ENCODE measurements at places on chromosomes 1 and 21.
A peak's percentile ranks its signal among the peaks of the same experiment; 100 is the strongest.

DNA sequence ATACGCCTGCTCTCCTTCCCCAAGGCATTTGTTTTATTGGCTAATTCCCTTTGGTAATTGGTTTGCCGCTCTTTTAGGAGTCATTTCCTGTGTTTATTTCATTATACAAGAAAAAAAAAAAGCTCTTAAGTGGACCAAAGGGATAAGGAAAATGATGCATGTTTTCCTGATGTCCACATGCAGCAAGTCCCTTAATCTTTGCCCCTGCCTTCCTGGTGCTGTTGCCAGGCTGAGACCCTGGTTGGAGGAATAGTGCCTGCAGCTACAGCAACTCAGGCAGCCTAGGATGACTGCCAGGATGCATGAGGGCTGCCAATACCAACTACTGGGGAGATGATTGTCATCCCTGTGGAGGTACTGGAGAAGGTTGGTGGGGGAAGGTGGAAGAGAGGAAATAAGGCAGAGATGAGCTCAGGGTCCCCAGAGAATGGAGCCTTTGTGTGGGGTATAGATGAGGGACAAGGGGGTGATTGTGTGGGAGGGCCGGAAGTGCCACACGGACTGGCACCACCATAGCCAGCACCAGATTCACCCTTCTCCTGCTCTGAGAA, 6.1 kb upstream of the GATAD2B start:
- DNase-seq = no peak

GRCh38 chr1:53369034-53369750, 41.3 kb upstream of the LRP8 start:
- peak; percentile 17 for DNase-seq

DNA sequence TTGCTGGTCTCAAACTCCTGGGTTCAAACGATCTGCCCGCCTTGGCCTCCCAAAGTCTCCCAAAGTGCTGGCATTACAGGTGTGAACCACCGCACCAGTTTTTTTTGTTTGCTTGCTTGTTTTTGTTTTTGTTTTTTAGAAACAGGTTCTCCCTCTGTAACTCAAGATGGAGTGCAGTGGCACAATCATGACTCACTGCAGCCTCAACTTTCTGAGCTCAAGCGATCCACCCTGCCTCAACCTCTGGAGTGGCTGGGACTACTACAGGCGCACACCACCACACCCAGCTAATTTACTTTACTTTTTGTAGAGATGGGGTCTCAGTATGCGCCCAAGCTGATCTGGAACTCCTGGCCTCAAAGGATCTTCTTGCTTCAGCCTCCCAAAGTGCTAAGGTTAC, 47.3 kb upstream of the USP1 start:
- no peak for DNase-seq

GRCh38 chr1:156281281-156281680, 1.3 kb downstream of the SMG5 start:
- DNase-seq = no peak

DNA sequence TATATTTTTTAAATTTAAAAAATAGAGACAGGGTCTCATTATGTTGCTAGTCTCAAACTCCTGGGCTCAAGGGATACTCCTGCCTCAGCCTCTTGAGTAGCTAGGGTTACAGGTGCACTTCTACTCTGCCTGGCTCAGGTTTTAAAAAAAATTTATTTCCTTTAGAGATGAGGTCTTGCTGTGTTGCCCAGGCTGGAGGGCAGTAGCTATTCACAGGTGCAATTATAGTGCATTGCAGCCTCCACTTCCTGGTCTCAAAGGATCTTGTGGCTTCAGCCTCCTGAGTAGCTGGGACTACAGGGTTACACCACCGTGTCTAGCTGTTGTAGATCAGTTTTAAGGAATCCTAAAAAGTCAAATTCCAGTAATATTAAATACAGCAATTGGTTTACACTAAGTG, 5.0 kb downstream of the RNF11 start:
- no peak for DNase-seq

DNA sequence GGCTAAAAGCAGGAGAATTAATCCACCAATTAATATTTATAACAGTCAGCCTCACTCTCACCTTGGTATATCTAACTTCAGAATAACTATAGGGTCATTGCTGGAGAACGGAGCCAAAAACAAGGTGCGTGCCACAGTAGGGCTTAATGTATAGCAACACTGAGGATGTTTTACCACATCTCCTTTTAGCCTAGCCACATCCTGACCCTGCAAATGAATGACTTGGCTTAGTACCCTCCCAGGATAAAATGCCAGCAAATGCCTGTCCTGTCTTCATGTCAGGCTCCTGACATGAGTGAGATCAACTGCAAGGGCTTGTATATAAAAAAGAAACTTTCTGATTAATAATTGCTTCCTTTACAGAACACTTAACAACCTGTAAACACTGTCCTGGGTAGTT, 2.7 kb upstream of the CDC42BPA start:
- DNase-seq = no peak

DNA sequence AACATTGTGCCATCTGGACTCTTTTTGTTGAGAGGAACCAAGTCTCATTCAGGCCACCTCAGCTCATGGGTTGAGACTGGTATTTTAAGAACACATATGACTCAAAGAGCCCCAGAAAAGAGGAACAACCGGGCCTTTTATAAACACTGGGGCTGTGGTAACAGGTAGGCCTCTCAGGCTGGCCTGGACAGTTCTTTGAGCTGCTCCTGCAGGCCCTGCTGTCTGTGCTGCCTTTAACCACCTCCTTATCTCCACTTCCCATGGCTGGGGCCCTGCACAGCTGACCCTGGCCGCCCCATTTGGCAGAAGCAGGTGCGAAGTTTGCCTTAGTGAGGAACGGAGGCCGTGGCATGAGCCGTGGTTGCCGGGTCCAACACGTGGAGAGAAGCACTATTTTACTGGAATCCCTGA, 163.3 kb downstream of the RHOU start:
- DNase-seq = no peak

- no peak for DNase-seq
Observed at GRCh38 chr1:244163861-244164510, 112.9 kb downstream of the ZBTB18 start.

GRCh38 chr1:182392050-182393028, 749 bp upstream of the GLUL start:
- no peak for DNase-seq

DNA sequence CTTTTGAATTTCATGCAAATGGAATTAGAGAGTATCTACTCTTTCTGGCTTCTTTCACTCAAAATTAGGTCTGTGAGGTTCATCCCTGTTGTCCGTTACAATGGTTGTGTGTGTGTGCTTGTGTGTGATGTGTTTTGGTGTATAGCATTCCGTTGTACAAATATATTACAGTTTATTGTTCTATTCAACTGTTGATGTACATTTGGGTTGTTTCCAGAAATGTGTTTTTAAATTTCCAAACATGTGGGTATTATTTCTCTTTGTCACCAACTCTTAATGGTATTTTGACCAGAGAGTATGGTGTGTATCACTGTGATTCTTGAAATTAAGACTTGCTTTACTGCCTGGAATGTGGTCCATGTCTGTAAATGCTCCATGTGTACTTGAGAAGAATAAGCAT, 16.8 kb upstream of the HCRTR1 start:
- DNase-seq = no peak

DNA sequence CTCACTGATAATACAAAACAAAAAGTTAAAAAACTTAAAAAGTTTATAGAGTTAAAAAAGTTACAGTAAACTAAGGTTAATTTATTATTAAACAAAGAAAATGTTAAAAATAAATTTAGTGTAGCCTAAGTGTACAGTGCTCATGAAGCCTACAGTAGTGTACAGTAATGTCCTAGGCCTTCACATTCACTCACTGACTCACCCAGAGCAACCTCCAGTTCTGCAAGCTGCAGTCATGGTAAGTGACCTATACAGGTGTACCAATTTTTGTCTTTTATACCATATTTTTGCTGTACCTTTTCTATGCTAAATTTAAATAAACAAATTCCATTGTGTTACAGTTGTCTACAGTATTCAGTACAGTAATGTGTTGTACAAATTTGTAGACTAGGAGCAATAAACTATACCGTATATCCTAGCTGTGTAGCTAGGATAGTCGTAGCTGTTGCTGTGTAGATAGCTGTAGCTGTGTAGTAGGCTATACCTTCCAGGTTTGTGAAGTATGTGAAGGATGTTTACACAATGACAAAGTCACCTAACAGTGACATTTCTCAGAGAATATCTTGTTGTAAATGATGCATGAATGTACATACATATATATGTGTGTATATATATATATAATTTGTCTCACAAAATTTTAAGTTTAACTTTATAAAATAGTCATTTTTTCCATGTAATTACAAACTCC, 140.2 kb downstream of the TGFB2 start:
- DNase-seq = no peak

DNA sequence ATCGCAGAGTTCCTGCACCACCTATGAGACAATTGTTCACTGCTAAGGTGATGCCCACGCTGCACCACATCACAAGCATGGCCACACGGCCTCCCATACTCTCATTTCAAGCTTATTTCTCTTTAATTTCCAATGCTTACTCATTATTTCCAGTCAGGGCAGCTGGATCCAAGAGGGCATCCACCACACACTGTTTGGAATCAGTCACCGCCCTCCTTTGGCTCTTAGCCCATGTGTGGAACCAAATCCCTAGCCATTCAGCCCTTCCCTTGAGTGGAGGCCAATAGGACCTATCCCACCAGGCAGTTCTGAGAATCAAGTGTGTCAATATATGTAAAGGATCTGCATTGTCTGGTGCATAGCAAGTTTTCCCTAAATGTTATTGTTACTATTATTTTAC, 26.3 kb upstream of the PALMD start:
- DNase-seq = no peak

GRCh38 chr1:92749024-92749634, 35.8 kb downstream of the EVI5 start:
- peak; percentile 15 for DNase-seq

DNA sequence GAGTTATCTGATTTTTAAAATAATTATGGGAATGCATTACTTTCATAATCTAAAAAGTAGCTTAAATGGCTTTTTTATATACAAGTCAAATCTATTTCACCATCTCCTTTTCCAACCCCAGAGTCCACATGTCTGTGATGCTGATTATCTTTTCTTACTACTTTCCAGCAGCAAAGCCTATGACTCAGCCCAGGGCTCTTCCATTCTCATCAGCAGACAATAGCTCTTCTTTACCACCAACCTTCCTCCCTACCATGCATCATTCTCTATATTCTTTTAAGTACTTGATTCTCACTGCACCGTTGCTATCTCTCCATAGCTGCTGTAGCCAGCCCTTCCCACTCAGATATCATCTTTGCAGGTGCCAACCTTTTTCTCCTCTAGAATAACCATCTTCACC, 61.3 kb downstream of the OVGP1 start:
- no peak for DNase-seq

DNA sequence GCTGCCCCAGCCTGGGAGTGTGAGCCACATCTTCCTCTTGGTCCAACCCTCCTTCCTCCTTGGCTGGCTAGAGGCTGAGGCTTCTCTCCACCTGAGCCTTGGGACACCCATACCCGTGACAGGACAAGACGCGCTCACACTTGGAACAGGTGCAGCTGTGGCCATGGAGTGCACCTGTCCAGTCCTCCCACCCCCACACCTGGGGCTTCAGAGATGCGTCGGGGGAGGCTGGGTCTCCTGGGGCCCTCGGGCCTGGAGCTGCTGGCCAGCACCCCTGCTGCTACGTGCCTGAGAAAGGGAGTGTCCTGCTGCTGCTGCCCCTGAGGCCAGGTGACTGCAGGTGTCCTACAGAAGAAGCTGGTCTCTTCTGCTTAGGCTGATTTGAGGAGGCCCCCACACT, 37.0 kb upstream of the TMEM52 start:
- DNase-seq = no peak

DNA sequence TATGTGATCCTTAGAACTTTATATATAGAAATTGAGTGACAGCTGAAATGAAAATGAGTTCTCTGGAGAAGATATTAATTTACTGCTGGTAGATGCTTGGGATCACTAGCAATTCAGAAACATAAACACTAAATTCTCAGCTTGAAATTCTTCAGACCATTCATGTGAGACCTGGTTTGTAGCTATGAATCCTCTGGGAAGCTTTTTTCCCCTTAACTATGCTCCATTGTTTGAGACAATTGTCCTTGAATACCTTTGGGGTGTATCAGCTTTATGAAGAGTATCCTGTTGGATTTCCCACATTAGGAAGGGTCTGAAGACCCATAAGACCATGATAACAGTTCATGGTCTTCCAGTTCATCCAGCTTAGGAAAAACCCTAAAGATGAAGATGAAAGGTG, 4.6 kb upstream of the DENND1B start:
- DNase-seq = no peak

DNA sequence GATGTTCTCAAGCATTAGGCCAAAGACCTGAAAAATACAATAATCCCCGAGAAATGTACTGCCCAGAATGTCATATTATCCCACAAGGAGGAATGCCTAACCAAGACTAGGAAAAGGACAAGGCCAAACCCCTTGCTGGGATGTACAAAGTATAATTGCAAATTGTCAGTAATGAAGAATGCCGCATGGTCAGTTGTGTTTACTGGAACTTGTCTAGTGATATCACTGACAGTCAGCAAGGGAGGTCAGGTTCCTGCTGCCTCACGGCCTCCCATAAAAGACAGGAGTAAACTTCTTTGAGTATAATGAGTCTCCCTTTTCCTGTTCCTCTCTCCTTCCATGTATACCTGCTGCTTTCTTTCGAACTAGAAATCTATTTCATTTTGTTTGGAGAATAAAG, 222.8 kb downstream of the RHOU start:
- DNase-seq = no peak

- no peak for DNase-seq
Observed at GRCh38 chr1:246508897-246509688, 2.0 kb upstream of the SMYD3 start.
